ENCODE measurements at places on chromosomes 2 and 18. TPM values are rescaled to one million over a fixed set of nuclear protein-coding genes. Genes with fewer than 3 reads are reported as not detected.
A peak's percentile ranks its signal among the peaks of the same experiment; 100 is the strongest.

The C1GALT1C1L gene
- total RNA-seq: not detected

DNA sequence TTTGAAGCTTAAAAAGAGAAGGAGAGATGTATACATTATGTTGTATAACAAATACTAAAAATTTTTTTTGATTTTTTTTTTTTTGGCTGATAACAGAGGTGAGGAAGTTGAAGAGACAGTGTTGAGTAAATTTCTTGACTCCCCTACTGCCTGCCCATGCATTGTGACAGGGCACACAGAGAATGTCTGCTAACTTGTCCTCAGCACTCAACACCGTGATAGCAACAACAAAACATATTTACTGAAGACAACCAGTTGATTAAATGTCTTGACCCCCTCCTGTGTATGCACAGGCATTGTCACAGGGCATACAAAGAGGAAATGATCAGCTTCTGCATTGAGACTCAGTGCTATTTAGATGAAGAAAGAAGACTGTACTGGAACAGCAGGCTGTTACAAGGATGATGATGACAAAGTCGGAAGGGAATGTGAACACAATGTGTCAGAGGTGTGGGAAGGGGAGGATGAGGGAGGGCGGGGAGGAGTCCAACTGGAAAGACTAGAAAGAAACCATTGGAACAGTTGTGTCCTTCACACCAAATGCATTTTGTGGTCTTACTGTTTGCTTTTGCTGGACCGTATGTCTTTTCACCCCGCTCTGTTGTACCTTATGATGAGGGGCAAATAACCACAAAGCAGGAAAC lies 89.5 kb downstream of the CERS6 start:
- H3K4me1 ChIP-seq: peaks cover 19% of the 10 kb centered on the region
- no peaks in the 10 kb centered on the region for H3K27me3 ChIP-seq
- no peak overlapping the region for H3K4me3 ChIP-seq
- H3K27ac ChIP-seq: peak overlapping the region; percentile 11
- no peak for DNase-seq
- H3K36me3 ChIP-seq: peaks cover 27% of the 10 kb centered on the region

The CRYBA2 gene
- 30.1 TPM for total RNA-seq

DNA sequence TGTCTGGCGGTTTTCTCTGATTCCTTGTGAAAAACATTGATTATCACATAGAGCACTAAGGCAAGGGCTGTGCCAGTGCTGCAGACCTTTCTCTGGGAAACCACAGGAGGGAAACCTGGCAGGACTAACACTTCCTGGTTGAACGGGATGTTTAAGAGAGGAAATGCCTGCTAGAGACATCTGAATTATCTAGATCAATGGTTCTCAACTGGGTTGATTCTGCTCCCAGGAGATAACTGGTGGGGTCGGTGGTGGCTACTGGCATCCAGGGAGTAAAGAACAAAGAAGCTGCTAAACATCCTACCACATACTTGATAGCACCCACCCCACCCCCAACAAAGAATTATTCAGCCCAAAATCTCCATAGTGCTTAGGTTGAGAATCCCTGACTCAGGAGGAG lies 37.5 kb downstream of the DDX18 start:
- H3K27ac ChIP-seq: no peak overlapping the region
- peaks cover 87% of the 10 kb centered on the region for H3K27me3 ChIP-seq
- DNase-seq: no peak
- no peak overlapping the region for H3K4me3 ChIP-seq

The ERICH2 gene
- total RNA-seq: 1.1 TPM
